ENCODE measurements at places on chromosomes 1 and 21.

DNA sequence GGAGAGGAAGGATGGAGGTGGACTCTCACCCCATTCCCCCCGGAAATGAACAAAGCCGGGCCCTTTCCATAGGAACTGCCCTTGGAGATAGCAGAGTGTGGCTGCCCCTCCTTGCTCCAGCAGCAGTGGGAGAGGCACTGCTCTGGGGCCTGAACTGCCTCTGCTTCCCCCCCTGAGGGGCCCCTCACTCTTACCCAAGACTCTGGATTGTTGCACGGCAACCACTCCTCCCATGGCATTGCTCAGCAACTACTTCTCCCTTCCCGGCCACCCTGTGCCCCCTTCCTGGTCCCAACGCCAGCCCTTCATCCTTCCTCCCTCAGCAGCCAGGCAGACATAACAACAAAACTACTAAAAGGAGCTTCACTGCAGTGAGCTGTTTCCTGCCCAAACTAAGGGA lies 3.0 kb upstream of the ACKR1 start:
- no peak for DNase-seq

- DNase-seq: peak; percentile 73
Measured at GRCh38 chr1:205285381-205286101, 36.0 kb downstream of the NUAK2 start.

DNA sequence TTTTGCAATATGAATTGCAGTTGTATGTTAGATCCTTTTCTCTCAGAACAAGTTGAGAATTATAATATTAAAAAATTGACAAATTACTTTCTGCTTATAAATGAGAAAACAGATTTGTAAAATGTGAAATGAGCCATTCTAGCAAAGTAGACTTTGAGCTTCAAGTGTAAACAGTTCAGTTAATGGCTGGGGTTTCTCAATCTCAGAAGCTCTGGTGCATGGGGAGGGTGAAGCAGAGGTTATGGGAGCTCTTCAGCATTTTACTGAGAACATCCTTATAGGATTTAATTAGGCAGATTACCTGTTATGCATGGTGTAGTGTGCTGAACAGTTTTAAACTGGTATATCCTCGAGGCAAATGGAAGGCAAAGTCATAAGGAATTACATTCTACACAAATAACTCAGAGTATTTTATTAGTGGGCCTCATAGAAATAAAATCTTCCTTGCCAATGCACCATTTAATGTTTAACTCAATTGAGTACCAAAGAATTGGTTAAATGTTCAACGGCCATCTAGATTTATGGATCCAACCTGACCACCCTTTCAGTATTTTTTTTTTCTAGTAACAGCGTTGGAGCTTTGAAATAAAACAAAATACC lies 1143.6 kb upstream of the ADGRL2 start:
- DNase-seq: no peak

DNA sequence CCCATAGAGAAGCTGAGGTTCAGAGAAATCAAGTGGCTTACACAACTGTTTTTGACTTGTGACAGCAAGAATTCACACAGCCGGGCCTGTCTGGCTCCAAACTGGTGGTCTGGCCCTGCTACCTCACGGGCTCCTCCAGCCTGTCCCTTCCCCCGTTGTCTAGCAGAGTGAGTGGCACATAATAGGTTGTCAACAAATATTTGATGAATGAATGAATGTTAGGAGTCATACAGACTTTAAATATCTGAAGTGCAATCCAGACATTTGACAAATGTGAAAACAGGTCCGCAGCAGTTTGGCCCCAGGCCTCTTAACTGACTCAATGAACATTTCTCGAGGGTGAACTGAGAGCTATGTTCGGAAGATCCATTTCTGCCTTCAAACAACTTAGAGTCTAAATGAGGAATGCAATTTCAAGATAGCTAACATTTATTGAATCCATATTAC lies 1.1 kb upstream of the RHOC start:
- no peak for DNase-seq

GRCh38 chr1:240941701-240942370 lies 329.9 kb upstream of the GREM2 start:
- DNase-seq: no peak

GRCh38 chr1:112027696-112028095 lies 38.2 kb upstream of the KCND3 start:
- DNase-seq: no peak

DNA sequence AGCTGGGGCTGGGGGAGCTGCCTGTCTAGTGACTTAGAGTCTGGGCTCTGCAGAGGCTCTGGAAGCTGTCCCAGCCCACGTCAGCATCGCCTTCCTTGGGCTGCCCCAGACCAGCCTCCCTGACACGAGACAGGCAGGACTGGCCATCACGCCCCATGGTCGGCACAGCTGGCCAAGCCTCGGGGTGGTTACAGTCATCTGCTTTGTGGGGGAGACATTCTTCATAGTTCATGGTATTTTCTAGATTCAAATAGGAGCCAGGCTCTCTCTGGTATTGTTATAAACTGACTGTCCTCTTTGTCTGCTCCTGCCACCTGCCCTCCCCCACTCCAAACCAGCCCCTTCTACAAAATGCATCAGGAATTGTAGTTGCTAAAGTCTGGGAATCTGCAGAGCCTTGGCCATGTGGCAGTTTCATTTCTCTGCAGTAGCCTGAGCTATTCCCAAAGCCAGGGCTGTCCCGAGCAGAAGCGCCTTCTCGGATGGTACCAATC lies 29.4 kb downstream of the OLFML2B start:
- no peak for DNase-seq

GRCh38 chr1:106600626-106601025 lies 455.8 kb upstream of the PRMT6 start:
- no peak for DNase-seq

- no peak for DNase-seq
Measured at GRCh38 chr1:85374160-85374559, 90.8 kb downstream of the DDAH1 start.

- no peak for DNase-seq
Measured at GRCh38 chr1:157400766-157401165, 151.5 kb downstream of the FCRL5 start.

- DNase-seq: no peak
Measured at GRCh38 chr21:42118901-42119300, 47.8 kb downstream of the UMODL1 start.

DNA sequence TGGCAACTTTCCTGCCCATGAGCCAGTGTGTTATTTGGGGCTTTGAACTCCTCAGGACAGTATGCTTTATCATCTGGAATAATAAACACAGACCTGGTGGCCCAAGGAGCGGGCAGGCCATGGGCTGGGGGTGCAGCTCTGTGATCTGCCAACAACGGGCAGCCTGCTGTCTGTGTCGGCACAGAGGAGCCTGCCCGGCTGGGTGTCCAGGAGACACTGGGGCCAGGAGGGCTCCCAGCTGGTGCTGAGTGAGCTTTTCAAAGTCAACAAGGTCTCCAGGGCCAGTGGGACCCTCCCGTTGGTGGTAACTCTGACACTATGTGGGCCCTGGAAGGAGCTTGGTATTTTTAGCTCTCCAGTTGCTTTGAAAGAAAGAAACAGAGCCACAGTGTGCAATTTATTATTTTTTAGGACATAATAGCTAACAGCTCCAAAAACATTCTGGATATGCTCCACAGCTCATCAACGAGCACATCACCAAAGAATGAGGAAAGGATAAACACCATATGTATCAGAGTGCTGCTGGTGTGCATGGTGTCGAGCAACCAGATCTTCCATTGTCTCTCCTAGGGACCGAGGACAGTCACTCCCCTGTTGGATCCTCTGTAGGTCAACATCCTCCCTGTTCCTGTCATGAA lies 488.7 kb upstream of the USP24 start:
- no peak for DNase-seq

DNA sequence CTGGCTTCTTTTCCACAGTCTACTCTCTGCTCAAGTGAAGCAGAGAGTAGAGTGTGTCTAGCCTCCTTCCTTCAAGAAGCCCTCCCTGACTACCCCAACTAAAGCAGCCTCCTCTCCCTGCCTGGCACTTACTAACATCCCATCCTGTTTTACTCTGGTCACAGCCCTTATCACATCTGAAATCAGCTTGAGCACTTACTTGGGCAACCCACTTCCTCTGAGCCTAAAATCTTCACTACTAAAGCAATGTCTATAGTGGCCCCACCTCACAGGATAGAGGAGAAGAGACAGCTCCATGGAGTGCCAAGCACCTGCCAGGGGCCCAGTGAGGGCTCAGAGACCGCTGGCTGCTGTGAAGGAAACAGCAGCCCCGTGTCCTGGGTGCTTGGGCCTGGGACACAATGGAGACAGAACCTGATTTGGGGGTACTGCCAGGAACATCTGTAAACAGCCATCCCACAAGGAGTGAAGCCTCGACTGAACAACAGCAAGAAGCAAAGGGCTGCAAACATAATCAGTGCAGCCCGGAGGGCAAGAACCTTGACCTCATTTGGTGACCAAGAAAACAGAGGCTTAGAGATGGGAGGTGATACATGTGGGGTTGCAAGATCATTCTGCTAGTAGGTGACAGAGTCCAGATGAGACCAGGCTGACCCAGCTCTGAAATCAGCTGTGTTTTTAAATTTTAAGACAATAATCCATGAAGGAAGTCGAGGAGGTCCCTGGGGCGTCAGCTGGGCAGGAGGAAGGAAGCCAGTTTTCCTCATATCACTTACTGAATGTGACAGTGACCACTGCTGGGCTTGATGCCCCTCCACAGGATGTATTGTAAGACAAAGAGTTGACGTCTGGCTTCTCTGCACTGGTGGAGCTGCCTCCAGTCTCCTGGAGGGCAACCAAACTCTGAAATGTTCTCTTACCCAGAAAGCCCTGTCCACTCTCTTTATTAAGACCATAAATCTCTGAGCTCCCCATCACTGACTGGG lies 710.6 kb downstream of the MATN1 start:
- no peak for DNase-seq

GRCh38 chr1:174190691-174191199 lies 31.4 kb downstream of the RABGAP1L start:
- no peak for DNase-seq

- peak; percentile 81 for DNase-seq
Measured at GRCh38 chr21:36859744-36860501, 106.5 kb downstream of the HLCS start.

DNA sequence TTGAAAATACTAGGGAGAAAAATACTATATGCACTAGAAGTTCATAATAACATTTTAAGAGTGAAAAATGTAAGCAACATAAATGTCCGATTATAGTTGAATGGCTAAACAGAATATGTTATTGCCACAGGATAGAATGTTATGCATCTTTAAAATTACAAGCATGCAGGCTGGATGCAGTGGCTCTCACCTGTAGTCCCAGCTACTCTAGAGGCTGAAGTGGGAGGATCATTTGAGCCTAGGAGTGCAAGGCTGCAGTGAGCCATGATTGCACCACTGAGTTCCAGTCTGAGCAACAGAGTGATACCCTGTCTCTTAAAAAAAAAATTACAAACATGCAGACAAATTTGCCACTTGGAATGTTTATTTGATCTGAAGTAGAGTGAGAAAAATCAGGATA lies 3.0 kb upstream of the BATF3 start:
- DNase-seq: no peak

GRCh38 chr1:233245191-233245765 lies 50.2 kb downstream of the PCNX2 start:
- DNase-seq: no peak

DNA sequence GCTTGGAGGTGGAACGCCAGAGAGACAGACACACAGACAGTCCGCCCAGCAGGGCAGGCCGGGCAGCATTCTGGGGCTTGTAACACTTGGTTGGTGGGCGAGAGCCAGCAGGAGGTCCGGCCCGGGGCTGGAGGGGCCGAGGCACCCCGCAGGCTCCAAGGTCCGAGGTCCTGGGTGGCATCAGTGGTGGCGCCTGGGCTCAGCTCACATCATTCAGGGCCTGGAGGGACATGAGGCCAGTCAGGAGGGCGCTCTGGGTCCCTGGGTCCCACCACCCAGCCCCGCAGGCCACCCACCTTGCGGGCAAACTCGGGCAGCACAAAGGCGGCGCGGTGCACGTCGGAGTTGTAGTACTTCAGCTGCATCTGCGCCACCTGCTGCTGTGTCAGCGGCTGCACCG lies 5.2 kb downstream of the SRM start:
- DNase-seq: no peak

DNA sequence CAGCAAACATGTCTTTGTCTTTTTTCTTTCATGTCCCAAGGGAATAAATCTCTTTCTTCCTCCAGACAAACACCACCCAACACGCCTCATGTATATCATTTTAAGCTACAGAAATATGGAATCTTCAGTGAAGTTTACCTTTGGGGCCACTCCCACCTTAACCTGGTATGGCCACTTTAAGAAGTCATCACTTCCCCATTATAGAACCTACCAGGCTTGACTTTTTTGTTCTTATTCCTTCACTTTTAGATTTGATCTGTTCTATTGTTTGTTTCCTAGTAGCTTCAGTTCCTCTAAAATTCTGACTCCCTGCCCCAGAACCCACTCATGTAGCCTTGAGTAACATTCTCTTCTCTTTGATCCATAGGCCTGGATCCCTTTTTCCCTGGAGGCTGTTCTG lies 226.3 kb downstream of the HLX start:
- peak; percentile 40 for DNase-seq

DNA sequence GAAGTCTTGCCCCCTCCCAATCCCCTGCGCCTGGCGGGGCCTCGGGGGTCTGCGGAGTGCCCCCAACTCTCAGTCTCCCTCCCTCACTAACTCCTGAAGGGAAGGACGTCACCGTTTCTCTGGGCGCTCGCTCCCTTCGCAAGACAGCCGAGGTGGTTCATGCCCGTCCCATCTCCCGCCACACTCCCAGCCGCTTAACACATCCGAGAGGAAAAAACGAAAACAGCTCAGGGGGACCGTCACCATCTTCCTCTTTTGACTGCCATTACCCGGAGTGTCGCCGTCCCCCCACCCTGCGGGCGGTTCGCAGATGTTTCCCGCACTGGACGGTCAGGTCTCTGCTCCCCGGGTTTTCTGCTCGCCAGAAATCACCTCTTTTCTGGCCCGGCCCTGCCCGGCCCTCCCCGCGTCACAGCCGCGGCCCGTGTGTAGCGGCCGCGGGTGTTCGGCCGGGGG lies 532 bp downstream of the ERO1B start:
- DNase-seq: peak; percentile 63

- peak; percentile 57 for DNase-seq
Measured at GRCh38 chr1:151574575-151575529, 34.7 kb downstream of the TUFT1 start.

GRCh38 chr21:44650973-44651675 lies 3.3 kb downstream of the KRTAP12-4 start:
- DNase-seq: no peak

DNA sequence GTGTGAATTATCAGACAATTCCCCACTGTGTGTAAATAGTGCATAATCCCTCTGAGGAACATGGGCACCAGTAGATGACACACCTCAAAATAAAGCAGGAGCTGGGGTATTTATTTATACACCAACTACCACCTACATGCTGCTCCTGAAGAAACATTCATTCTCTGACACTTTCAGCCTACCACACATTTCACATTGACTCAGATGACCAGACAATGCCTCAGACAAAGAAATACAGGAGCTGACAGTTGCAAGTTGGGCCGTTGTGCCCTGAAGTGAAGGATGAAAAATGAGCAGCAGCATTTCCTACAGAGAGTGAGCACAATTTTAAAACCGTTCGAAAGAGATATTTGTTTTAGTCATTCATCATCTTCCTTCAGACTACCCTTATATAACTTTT lies 63.2 kb downstream of the RGS2 start:
- DNase-seq: no peak

Measured in suppressor macrophage treated with lipopolysaccharide for 4 hours (primary cell).